ENCODE measurements at places on chromosomes 13 and 19.

DNA sequence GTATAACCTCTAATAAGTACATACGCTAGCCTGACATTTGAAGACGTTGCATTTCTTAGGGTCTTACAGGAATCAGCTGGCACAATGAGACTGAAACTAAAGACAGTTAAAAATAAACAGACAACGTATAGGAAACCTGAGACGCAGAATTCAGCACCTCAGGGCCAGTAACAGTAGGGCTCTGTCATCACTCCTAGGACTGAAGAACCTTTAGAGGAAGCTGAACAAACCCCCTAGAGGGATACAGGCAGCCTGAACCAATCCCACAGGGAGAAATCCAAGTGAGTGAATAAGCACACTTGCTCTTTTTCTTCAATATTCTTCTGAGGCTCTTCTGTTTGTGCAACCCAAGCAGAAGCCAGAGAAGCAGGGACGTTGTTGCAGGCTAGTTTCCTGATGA lies 53.9 kb upstream of the KLHL1 start:
- no peak for DNase-seq

DNA sequence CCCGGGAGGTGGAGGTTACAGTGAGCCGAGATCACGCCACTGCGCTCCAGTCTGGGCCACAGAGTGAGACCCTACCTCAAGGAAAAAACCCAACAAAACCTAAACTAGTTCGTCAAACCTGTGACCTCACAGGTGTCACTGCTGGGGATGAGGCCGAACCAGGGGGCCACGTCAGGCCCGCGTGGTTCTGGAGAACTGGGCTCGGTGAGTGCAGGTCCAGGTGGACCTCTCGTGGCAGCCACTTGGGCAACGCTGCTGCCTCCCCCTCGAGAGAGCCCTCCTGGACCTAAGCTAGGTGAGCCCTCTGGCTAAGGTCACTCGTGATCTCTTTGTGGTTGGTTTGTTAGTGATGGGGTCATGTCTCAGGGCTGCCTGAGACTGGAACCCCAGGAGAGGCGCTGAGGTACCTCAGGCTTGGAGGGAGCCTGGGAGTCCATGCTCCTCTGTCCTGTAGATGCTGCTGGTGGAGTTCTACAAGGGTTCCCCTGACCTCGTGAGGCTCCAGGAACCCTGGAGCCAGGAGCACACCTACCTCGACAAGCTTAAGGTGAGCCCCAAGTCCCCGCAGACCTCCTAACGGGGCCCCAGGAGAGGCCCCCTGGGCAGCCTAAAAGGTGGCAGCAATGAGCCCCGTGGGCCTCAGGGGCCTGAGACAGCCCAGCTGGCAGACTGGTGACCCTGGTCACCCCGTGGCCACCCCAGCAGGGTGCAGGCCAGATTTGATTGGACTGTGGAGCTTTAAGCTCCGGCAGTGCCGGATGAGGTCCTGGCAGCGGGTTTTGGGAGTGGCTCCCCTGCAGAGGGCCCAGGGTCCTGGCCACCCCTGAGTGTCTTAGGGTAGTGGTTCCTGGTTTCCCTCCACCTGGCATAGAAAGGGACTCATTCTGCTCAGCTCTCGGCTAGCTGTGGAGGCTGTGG lies 15.6 kb downstream of the MPND start:
- no peak for DNase-seq

DNA sequence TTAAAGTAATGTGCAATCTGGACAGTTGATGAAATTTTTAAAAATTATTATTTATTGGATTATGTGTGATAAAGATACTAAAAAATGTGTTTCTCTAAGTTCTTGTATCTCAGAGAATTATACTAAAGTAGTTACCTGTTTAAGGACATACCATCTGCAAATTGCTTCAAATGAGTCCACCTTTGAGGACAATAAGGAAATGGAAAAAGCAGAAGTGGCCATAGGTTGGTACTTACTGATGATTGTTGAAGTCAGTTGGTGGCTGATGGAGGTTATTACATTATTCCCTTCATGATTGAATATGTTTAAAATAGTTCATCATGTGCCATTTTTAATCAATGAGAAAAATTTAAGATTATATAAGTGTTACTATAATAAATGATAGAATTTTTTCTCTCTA lies 367.0 kb downstream of the MYO16 start:
- no peak for DNase-seq

DNA sequence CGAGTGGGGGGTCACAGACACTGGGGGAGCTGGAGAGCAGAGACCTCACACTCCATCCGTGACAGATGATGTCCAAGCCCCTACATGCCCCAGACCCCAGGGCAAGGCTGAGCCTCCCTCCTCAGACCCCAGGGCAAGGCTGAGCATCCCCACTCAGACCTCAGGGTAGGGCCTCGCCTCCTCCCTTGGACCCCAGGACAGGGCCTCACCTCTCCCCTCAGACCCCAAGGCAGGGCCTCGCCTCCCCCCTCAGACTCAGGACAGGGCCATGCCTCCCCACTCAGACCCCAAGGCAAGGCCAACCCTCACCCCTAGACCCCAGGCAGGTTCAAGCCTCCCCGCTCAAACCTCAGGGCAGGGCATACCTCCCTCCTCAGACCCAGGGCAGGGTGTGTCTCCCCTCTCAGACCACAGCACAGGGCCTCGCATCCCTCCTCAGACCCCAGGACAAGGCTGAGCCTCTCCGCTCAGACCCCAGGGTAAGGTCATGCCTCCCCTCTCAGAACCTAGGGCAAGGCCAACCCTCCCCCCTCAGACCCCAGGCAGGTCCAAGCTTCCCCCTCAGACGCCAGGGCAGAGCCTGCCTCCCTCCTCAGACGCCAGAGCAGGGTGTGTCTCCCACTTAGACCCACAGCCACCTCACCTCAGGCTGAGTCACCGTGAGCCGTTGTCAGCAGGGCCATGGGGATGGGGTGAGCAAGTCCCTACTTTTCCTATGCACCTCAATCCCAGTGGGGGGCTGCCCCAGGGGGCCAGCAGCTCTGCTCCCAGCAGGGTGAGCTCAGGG lies 1.7 kb upstream of the S1PR4 start:
- no peak for DNase-seq

- no peak for DNase-seq
Observed at GRCh38 chr13:108933061-108933460, 303.6 kb downstream of the MYO16 start.
